B cell (primary cell): ENCODE measurements at places on chromosomes 4 and X.
A peak's percentile ranks its signal among the peaks of the same experiment; 100 is the strongest.

DNA sequence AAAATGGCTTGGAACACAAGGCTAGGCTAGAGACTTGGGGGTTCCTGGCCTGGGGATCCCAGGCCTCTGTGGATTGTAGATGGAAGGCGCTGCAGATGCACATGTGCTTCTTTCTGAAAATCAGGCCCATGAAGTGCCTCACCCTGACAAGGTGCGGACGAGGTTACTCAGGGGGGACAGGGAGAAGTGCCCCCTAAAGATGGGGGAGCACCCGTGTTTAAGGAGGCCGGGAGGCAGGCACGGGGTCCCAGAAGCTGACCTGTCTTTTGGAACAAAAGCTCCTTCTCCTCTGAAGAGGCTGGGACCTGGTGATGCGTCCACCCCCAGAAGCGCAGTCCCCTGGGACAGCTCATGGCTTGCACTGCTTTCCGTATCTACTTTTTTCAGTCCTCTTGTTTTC lies 2.4 kb downstream of the PDZD4 start:
- no peak for DNase-seq

GRCh38 chr4:6776920-6777635 lies 5.4 kb upstream of the KIAA0232 start:
- no peak for DNase-seq

DNA sequence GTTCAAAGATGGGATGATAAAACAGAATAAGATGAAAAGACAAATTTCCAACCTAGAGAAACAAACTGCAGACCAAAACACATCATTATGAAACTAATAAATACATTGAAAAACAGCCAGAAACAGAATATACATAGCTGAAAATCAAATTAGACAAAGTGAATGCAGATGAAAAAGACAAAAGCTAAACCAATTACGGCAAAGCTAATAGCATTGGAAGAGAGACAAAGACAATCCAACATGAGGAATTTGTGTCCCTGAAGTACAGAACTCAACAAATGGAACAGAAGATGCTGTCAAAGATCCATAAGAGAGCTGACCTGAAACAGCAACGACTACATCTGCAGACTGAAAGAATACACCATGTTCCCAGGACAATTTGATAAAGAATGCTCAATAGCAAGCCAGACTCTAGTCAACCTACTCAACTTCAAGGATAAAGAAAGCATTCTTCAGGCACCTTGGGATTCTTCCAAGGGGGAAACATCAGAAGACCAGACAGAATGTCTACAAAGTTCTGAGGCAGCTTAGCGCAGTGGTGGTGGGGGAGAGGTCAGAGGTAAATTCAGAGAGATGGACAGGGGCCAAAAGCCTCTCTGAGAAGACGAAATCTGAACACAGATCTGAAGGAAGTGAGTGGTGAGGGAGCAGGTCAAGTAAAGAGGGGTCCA lies 27.4 kb upstream of the IRAK1 start:
- no peak for DNase-seq

DNA sequence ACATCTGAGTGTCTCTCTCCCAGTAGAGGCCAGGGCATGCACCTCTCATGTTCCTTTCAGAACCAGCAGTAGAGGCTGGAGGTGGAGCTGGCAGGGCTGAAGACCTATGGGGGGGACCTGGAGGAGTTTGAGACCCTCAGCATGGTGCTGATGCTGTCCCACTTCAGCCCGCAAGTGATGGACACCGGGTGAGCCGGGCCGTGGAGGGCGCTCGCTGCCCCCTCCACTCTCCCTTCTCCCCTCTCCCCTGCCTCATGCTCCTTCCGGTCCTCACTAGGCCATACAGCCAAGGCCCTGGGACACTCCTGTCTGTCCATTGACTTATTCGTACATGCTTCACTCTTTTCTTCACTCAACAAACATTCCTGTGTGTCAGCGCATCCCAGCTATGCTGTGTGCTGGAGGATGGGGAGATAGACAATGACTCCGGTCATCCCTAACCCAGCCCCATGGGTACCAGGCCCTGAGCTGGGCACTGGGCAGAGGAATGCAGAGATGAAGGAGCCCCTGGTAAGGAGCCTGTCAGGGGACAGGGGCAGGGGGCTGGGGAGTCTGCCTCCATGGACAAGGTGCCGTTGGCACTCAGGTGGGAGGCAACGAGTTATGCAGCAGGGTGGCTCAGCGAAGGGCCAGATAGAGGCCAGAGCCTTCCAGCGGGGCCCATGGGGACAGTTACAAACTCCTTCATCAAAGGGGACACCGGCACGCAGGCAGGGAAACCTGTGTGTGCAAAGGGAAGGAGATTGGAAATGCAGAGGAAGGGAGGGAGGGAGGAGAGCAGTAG lies 28.4 kb upstream of the WFS1 start:
- DNase-seq = no peak

DNA sequence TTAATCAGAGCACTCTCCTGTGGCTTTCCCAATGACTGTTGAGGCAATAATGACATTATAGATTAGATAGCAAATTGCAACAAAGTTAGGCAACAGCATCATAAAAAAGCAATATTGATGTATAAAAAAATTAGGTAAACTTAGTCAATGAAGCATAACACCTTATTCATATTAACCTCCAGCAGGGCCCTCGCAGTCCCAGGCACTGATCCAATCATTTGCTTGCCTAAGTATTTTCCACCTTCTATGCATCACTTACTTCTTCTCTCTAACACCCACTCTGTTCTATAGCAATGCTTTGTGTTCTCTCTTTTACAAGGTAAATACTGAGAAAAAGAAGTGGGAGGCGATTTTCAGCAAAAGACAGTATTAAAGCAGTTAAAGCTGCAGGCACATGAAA lies 833.5 kb upstream of the ADGRL3 start:
- no peak for DNase-seq

GRCh38 chr4:118898684-118899138 lies 10.1 kb downstream of the SYNPO2 start:
- no peak for DNase-seq

DNA sequence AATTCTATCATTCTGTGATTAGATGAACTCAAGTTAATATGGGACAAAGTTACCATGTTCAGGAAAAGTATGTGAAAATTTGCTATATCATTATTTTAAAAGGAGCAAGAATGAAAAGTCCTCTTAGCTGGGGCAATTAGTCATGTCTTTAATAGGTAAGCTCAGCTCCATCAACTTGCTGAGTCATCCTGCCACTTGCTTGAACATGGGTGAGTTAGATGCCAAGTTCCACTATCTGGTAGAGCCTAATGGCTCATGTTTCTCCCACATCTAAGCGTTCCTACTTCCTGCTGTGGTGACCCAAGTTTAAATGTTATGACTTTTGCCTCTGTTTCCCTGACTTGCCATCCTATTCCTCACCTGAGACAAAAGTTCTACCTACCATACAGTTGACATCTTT lies 276.8 kb downstream of the ZNF674 start:
- no peak for DNase-seq

- DNase-seq = no peak
These were observed 188.0 kb upstream of the PACRGL start for GRCh38 chr4:20512033-20512792.

DNA sequence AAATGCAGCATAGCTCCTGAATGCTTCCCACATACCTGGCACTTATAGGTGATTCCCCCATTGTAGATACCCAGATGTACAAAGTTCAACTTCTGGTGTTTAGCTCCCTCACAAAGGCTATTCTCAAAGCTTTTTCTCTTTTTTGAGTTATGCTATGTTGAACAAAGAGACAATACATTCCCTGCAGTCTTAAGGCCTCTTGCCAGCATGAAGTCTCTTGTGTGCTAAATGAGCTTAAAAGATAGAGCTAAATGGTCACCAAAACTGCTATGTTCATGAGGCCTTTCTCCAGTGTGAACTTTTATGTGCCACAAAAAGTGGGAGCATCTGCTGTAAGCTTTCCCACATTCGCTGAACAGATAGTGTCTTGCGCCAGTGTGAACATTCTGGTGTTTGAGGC lies 111.2 kb upstream of the TMEM47 start:
- no peak for DNase-seq

DNA sequence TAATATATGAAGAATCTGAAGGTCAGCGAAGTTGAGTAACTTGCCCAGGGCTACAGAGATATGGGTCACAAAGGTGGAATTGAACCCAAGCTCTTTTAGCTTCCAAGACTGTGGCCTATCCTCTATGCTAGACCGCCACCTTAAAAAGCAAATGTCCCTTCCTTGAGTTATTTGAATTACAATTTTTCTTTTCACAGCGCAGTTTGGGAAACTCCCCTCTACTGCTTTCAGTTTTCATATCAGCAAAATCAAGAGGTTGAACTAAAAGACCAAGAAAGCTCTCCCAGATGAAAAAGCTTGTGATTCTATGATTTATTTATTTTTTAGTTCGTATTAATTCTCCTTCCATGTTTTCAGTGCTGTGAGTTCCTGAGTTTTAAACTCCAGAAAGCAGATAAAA lies 174.5 kb upstream of the C1QTNF7 start:
- DNase-seq = peak; percentile 46

DNA sequence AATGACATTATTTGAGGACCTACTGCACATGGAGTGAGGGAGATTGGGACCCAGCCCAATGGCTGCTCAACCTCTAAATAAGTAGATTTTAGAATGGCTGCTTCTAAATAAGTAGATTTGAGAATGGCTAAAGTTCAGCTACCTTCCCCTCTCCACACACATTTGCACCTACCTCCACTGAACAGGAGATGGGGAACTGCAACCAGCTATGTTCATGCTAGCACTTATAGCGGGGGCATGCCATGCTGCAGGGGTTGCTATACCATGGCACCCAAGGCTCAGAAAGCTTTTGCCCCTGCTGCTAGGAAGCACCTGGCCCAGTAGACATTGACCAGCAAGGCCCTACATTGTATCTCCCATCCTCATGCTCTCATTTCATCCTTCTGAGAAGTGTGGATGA lies 70.2 kb upstream of the MAOA start:
- no peak for DNase-seq

GRCh38 chr4:90419124-90419711 lies 292.0 kb downstream of the CCSER1 start:
- peak; percentile 16 for DNase-seq

DNA sequence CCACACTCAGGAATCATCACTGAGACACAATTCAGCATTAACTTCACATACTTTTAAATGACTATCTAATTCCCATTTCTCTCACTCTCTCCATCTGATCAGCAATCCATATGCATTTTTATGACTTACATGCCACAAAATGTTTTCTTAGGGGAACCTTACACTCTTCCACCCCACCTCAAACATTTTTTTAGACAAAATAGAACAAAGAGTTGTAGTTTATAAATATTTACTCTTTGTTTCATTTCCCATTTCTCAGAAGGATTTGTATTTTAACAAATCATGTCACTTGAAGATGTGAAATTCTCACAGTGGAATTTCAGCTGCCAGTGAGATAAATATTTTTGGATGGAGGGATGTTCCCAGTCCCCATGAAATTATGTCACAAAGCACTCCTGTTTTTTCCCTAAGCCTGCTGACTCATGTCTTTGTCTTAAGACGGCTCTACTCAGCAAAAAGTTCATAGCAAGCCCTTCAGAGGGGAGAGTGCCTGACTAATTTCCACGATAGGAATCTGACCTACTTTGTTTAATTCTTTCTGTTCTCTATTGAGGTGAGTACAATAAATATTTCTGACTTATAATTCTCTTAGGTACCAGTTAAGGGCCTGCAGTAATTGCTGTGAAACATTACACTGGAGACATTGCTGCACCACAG lies 257.7 kb downstream of the THOC2 start:
- DNase-seq = no peak

- DNase-seq = no peak
These were observed 83.6 kb downstream of the ANAPC10 start for GRCh38 chr4:145014365-145014764.

DNA sequence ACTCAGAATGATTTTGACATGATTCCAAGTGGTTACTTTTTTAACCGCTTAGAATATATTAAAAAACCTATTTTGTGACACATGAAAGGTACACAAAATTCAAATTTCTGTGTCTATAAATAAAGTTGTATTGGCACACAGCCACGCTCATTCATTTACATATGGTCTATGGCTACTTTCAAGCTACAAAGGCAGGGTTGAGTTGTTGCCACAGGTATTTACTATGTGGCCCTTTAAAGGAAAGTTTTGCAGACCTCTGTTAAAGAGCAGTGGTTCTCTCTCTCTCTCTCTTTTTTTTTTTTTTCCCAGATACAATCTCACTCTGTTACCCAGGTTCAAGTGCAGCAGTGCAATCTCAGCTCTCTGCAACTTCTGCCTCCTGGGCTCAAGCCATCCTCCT lies 23.0 kb downstream of the GPM6B start:
- DNase-seq = no peak

GRCh38 chr4:71188156-71188640 lies 150.6 kb upstream of the SLC4A4 start:
- no peak for DNase-seq

DNA sequence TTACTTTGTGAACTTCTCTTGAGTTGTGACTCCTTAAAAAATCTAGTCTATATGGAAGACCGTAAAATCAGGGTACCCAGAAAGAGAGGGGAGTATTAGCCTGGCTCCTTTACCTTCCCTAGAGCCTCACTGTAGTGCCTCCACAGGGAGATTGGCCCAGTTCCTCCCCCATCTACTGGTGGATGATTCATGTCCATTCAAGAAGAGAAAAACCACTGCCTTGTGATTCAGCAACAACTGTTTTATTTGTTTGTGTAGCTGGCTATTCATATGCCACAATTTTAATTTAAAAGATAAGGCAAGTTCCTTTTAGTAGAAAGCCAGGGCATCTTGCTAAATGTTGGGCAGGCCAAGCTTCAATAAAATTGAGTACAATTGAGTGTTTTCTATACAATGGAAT lies 221.8 kb upstream of the KCNIP4 start:
- DNase-seq = no peak

DNA sequence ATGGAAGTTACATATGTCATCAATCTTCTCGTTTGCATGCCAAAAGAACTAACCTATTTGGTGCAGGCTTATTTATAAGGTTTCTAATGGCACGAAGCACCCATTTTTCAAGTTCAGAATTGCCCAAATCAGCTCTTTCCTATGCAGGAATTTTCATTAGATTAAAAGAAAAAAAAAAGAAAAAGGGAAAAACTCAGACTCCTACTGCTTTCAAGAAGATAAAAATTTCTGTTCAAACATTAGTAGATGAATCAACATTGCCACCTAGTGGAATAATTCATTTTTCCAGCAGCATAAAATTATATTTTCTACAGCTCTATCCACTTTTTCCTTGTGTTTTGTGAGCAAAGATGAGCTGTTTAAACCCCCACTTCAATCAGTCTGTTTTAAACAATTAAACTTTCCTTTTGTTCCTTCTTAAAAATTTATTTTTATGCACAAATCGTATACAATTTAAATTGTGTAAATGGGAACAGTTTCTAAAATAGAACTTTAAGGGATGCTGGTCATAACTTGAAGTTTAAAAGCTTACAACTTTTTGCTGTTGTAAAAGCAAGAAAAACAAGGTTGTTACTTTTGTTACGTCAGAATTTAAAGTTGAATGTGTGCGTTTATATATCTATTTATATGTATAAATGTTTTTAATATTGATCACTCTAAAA lies 309.9 kb downstream of the ARAP2 start:
- peak; percentile 14 for DNase-seq
